Activated CD4-positive, alpha-beta T cell treated with anti-CD3 and anti-CD28 coated beads, Interleukin-2, amount 50 U/mL, for 24 hours (primary cell): ENCODE measurements at places on chromosomes 2 and 18.

GRCh38 chr2:111950236-111950635, 51.8 kb downstream of the MERTK start:
- no peak for DNase-seq

GRCh38 chr2:8328217-8328616, 353.6 kb upstream of the ID2 start:
- no peak for DNase-seq

DNA sequence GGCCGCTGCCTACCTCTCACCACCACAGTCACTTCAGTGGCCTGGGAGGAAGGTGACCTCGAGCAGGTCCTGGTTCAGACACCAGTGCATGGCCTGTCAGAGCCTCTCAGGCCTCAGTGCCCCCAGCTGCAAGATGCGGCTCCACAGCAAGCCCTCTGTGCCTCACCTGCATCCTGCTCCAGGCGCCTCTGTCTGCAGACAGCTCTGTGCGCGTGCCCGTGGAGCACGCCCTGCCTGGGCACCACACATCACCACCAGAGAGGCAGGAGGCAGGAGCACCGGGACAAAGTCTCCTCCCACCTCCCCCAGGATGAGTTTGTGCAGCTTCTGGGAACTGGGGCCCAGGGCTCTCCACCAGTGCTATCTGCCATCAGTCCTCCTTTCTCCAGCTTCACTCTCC, 98.7 kb downstream of the TFCP2L1 start:
- no peak for DNase-seq

DNA sequence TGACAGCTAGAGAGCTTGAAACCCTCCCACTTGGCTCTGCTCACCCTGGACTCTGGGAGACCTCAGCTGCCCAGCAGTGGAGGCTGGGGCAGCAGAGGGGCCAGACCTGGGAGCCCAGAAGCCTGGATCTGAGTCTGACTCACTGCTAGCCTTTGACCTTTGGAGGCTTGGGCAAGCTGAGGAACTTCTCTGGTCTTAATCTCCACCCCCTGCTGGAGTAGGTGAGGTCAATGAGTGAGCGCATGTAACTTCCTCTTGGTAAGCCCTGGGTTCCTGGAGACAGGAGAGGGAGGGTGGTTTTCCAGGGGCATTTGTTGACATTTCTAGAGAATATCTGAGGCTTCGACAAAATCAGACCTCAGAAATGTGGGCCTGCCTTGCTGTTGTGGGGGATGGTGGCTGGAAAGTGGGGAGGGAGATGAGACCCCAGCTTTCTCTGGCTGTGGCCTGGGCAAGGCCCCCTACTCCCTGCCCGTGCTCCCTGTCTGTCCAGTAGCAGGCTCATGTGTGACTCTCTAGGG, 73.0 kb upstream of the YWHAQ start:
- DNase-seq, result no peak

DNA sequence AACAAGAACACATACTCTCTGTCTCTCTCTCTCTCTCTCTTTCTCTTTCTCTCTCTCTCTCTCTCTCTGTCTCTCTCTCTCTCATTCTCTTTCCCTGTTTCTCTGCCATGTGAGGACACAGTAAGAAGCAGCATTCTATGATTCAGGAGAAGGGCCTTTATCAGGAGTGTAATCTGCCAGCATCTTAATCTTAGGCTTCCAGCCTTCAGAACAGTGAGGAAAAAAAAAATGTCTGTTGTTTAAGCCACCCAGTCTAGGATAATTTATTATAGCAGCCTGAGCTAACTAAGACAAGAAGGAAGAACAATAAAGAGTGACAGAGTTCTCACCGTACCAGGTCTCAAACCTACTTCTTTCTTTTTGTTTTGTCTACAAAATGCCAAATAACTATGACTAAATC, 399.4 kb downstream of the SOCS6 start:
- DNase-seq, result no peak

- DNase-seq, result no peak
Observed at GRCh38 chr2:71735676-71736075, 282.3 kb downstream of the DYSF start.

DNA sequence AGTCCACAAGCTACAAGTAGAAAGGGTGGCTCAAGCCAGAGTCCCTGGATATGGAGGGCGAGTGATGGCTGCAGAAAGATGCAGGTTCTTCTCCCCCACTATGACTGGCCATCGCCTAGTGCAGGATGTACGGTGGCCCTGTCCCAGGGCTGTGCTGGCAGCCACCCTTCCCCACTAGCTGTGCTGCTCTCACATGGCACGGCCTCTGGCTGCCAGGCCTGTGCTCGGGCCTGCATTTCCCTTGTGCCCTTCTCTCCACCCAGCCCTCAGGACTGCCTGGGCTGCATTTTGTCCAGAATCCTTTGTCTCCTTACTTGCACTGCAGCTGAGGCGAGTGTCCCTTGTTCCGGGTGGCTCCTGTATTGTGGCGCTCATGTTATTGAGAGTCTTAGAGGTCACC, 1.6 kb upstream of the RAMP1 start:
- DNase-seq, result no peak

GRCh38 chr2:102436323-102436722, 13.4 kb downstream of the IL18RAP start:
- peak; percentile 17 for DNase-seq

DNA sequence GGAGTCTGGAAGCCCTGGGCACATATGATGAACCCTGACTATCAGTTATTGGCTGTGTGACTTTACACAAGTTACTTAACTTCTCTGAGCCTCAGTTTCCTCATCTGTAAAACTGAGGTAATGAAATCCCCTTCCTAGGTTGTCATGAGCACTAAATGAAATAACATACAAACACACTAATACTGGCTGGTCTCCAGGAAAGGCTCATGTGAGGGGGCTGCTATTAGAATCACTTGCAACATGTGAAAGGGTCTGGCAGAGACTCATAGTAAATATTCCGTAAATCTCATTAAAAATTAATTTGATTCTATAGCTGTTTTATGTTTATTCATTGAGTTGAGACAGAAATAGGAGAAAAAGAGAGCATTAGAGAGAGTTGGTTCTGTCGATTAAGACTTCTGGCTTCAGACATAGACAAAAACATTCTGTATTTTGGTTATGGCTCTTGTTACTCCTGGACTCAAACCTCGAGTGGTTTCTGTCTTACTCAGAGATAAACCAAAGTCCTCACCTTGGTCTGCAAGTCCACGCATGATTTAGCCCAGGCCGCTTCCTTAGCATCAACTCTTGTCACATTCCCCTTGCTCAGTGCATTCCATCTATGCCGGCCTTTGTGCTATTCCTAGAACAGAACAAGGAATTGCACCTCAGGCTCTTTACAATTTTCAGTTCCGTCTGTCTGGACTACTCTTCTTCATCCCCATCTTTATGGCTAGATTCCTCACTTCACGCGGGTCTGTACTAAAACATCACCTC, 139.1 kb downstream of the NXPH2 start:
- no peak for DNase-seq

GRCh38 chr2:5740053-5740452, 47.9 kb downstream of the SOX11 start:
- DNase-seq, result no peak

DNA sequence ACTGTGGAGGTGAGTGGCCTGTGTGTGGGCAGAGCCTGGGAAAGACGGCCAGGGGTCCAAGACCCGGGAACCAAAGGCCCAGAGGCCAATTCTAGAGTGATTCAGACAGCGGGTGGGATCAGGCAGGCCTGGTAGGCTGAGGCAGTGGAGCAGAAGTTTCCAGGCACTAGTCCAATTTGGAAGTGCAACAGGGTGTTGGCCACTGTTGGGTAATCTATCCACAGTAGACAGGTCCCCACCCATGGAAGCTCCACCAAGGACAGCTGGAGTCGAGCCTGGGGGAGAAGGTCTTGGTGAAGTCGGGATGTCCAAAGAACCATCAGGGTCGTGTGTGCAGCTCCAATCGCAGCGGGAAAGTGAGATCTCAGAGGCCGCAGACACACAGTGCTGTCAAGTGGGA, 125.8 kb upstream of the COPS8 start:
- DNase-seq, result no peak

DNA sequence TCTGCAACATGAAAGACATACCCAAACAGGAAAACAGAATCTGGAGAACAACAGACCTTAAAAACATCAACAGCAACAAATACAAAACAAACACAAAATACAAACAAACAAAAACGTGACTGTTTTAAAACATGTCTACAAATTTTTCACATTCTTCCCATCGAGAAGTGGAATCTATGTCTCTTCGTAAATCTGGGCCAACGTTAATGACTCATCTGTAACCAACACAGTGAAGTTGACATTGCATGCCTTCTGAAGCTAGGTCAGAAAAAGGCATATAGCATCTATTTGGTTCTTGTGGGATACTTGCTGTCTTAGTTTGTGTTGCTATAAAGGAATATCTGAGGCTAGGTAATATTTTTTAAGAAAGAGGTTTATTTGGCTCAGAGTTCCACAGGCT, 269.0 kb upstream of the FBXO11 start:
- no peak for DNase-seq

GRCh38 chr18:40197711-40198110, 1757.3 kb upstream of the PIK3C3 start:
- no peak for DNase-seq

DNA sequence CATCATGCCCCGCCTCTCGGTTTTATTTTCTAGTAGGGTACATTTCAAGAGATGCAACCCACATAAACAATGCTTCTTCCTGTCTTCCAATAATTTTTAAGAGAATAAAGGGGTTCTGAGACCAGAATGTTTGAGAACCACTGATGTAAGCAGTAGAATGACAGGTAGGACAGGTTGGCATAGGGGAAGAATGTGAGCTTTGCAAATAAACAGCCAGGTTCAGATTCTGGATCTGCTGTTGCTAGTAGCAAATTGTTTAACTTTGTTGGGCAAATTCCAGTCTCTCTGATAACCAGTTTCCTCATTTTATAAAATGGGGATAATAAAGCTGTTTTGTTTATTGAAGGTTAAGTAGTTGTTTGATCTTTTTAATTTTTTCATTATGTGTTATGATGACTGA, 32.8 kb downstream of the SOCS6 start:
- DNase-seq, result no peak

DNA sequence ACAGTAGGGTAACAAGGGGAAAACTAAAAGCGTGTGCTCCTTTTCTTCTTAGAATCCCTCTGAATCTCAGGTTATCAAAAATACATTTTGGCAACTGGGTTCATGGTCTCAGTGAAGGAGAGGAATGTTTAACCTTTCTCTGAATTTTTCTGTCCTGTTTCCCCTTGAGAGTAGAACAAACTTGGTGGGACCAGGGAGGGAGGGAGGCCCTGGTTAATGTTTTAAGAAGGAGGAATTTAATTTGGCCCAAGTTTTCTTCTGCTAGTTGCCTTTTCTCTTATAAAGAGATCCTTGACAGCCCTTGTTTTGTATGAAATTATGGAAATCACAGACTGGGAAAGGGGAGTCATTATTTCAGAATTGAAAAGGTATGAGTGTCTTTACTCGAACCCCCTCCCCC, 12.2 kb upstream of the POU3F3 start:
- DNase-seq, result no peak

GRCh38 chr2:237486334-237486818, 675 bp upstream of the MLPH start:
- no peak for DNase-seq

DNA sequence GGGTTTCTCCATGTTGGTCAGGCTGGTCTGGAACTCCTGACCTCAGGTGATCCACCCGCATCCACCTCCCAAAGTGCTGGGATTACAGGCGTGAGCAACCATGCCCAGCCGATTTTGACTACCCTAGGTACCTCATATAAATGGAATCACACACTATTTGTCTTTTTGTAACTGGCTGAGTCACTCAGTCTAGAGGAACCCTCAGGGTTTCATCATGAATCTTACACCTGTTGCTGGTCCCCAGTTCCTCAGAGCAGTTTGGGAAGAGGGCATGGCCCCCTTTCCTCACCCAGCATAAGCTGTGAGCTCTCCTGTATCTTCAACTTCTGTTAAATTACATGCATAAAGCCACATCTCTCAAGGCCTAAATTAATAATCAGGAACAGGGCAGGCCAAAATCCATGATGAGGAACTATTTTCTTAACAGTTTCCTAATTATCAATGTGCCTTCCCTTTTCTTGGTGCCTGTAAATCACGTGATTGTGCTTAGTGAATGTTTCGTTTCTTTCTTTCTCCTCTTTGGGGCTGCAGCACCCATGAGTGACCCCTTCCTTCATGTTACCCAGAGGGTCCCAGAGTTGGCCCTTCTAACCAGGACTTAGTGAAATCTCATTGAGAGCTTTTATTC, 20.9 kb downstream of the DYSF start:
- no peak for DNase-seq

GRCh38 chr2:219059375-219059724, 1.4 kb downstream of the IHH start:
- DNase-seq, result no peak

DNA sequence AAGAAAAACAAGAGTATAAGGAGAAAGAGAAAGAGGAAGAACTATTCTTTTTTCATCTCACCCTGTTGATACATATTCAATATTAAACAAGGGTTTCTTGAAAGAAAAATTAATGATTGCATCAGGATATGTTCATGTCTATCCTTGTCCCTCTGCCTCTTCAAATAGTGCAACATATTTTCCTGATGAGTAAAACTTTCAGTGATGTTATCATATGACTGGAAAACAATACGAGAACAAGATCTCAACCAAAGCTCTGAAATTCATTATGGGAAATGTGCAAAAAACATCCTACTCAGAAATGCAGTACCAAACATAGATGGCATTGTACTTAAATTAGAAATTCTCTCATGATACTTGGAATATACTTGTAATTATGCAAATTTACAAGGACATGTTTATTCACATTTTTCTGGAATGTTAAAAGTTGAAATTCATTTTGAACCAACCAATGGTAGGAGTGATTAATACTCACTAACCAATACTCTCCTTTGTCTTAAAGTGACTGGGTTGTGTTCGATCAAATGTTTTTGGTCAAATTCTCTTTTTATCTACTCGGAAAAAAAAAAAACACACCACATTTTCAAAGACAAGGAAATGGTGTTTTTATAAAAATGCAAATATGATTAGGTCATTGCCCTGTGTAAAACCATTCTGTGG, 148.9 kb upstream of the GULP1 start:
- no peak for DNase-seq

DNA sequence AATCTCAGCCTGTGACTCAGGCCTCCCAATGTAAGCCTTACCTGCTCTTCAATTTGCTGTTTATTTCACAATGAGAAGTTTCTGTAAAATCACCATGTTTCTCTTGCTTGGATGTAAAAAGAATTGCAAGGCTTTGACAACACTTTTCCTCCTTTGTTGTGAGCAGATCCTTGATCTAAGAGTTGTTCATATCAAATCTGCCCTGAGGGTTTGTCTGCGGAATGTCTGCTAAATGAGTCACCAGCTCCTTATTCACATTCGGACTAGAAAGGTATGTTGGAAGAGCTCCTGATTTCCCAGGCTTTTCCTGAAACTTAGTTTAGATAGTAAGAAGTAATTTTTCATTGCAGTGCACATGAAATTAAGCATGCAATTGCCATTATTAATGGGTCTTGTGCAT, 268.2 kb upstream of the TCF4 start:
- DNase-seq, result no peak

DNA sequence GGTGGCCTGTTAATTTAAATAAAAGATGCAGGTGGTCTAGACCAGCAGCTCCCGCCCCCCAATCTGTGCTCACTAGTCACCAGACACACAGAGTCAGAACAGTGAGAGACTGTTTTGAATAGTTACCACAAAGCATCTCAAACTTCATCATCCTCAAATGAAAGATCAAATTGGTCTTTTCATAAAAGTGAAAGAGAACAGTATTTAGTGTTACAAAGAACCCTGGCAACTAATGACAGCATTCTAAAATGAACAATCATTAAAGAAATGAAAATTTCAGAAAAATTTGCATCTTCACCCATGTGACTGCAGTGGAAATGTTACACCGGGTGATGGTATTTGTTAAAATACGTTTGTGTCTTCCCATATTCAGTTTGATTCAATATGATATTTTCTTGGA, 65.5 kb upstream of the PMAIP1 start:
- no peak for DNase-seq

GRCh38 chr2:69618362-69618761, 25.2 kb downstream of the AAK1 start:
- no peak for DNase-seq
